ENCODE measurements at places on chromosomes 3 and 15. TPM values are rescaled to one million over a fixed set of nuclear protein-coding genes. Genes with fewer than 3 reads are reported as not detected.

The LRRIQ4 gene
- total RNA-seq: not detected

The WNT7A gene
- total RNA-seq: not detected

The CLSTN2 gene
- total RNA-seq: not detected

The PLCH1 gene
- total RNA-seq: under 0.01 TPM

The AGBL1 gene
- not detected for total RNA-seq

The SLC51A gene
- total RNA-seq: not detected

The RBPMS2 gene
- 0.32 TPM for total RNA-seq

The DUOX1 gene
- total RNA-seq: not detected

The ADCY5 gene
- not detected for total RNA-seq

The ABI3BP gene
- total RNA-seq: 54.3 TPM

The TRPM1 gene
- under 0.01 TPM for total RNA-seq

The AMT gene
- total RNA-seq: 0.91 TPM

The CPNE9 gene
- total RNA-seq: not detected

The CCR9 gene
- total RNA-seq: not detected

The TMEM212 gene
- not detected for total RNA-seq

The TEX55 gene
- total RNA-seq: not detected

The PLD1 gene
- 60.7 TPM for total RNA-seq
